Kidney epithelial cell (primary cell): ENCODE measurements at places on chromosomes 11 and 22.
A peak's percentile ranks its signal among the peaks of the same experiment; 100 is the strongest.

DNA sequence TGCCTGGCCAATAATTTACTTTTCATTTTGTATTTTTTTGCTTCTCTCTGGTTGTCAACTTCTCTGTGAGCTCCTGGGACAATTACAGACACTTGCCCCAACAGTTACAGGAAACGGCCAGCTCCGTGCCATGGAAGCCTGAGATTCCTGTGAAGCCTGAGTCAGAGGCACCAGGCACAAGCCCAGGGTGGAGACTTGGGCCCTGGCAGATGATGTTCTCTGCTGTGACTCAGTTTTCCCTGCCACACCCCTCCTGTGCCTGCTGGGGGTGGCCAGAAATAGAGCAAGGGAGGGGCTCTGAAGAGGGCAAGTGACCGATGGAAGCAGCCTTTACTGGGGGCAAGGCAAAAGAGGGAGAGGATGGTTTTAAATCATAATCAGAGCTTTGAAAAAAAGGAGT is 4.9 kb downstream of the ATP5MGL start:
- peak; percentile 82 for DNase-seq

DNA sequence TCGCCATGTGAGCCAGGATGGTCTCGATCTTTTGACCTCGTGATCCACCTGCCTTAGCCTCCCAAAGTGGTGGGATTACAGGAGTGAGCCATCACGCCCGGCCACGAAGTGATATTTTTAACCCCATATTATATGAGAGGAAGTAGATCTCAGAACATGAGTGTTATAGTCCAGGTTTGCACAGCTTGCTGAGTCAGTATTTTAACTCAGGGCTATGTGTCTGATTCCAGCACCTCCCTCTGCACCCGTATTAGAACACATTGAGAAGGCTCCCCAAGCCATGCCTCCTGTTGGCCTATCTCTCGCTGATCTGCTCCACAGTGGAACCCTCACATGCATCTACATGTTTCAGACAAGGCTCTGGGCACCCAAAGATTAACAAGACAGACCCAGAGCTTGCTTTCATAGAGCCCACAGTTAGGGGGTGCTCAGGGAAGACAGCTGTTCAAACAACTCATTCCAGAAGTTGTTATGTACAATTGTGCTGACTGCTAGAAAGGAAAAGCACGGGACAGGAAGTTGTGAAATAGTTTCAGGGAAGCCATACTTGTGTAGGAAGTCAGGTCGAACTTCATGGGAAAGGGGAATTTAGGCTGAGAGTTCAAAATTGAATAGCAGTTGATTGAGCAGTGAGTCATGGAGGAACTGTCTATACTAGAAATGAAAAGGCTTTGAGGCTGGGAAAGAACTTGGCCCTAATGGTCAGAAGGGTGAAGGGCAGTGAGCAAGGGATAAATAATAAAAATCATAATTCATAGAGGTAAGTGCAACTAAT is 49.3 kb upstream of the CLPB start:
- DNase-seq: no peak

DNA sequence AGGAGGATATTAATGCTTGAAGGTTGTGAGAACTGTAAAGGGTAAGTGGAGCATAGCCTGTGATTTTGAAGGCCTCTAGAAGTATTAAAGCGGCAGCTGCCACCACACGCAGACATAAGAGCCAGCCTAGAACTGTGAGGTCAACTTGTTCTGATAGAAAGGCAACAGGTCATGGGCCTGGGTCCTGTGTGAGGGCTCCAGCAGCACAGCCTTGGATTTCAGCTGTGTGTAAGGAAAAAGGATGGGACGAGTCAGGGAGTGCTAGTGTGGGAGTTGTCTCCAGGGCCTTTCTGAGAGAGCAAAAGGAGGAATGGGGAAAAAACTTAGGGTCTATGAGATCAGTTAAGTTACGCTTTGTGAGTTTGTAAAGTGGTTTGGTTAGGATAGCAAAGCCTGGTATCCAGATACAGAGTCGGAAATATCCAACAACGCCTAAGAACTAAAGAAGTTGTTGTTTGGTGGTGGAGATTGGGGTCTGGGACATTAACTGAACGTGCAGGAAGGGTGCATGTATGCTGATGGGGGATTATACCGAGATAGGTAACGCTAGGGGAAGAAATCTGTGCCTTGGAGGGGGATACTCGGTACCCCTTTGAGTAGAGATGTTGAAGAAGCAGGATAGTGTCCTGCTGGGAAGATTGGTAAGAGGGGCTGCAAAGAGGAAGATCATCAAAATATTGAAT is 17.4 kb upstream of the ANO1 start:
- DNase-seq: no peak

- no peak for DNase-seq
Measured at GRCh38 chr11:94786264-94787126, 18.3 kb downstream of the AMOTL1 start.

DNA sequence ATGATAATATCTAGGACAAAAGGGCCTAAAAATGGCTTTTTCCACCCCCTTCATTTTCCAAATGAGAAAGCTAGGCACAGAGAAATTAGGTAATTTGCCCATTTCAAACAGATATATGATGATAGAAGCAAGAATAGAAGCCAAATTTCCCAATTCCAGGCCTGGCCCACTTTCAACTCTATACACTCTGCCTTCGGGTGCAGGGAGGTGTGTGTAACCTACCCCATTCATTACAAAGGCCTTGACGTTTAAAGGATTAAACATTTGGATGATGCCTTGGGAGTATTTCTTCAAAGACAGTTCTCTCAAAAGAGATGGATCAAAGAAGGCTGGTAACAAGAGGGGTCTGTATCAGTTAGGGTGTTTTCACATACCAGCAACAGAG is 134.1 kb downstream of the CCDC34 start:
- no peak for DNase-seq

DNA sequence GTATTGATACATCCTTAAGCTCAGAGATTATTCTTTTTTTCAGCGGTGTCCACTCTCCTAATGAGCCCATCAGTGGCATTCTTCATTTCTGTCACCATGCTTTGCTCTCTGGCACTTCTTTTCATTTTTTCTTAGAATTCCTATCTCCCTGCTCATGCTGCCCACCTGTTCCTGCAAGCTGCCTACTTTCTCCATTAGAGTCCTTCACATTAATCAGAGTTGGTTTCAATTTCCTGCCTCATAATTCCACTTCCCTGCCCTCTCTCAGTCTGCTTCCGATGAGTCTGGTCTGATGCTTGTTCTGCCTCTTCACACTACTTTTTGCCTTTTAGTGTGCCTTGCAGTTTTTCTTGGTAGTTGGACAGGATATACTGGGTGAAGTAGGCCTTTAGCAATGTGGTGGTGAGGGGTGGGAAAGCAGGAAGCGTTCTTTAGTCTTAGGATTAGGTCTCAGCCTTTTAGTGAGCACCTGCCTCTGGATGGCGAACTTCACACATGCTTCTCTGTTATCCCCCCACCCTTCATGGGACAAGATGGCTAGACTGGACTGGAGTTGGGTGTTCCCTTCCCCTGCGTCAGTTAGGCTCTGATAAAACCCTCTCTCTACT is 53.6 kb downstream of the CECR2 start:
- DNase-seq: no peak

DNA sequence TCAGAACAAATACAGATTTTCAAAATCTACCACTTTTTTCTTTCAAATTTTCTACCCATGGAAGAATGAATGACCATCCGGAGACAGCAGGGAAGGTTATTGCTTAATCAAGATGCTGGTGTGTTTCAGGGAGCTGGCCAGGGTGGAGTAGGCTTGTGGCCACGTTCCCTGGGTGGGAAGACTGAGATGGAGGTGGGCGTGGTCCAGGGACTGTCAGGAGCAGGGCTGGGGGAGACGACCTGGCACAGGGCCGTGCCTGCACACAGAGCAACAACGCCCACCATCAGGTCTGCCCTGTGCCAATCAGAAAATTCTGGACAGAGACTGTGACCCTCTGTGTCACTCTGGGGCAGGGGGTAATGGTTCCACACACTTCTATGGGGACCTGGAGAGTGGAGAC is 7.1 kb upstream of the APOBEC3H start:
- DNase-seq: no peak

GRCh38 chr11:5507177-5507932 is 2.4 kb downstream of the UBQLN3 start:
- no peak for DNase-seq

GRCh38 chr11:77455740-77456139 is 18.2 kb downstream of the PAK1 start:
- no peak for DNase-seq

DNA sequence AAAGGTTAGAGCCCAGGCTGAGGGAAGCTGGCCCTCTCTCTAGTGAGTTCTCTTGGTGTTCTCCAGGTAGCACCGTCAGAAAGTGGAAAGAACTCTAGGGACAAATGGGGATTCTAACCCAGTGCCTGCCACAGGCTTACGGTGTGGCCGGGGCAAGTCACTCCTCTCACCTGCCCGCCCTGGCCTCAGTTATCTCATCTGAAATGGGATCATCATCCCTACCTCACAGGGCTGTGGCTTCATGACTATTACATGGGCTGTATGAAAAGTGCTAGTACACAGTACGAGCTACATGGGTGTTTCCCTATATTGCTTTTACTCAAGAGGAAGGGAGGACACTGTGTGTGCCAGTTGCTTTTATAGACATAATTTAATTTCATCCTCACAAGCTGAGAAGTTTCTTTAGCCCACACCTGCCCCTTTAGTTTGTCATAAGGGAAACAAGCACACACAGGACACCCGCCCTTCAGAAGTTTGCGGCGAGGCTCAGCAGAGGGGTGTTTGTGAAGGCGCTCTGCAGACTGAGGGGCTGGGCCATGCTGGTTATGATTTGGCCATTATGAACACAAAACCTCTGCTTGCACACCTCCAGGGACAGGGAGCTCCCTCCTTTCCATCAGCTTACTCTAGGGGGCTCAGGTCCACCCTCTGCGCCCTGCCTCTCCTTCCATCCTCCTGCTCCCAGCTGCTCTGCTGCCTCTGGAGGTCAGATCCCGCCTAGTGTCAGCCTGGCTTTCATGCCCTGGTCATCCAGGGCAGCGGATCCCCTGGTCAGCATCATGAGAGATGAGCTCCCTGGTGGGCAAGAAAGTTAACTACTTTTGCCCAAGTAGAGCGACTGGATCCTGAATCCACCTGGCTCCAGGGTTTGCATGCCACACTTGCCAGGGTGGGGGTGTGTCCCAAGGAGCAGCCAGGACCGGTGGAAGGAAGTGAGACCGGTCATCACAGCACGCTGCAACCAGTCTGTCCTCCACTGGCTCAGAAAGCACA is 1.2 kb downstream of the KLHL35 start:
- no peak for DNase-seq

GRCh38 chr11:11786771-11787170 is 55.0 kb upstream of the USP47 start:
- no peak for DNase-seq

DNA sequence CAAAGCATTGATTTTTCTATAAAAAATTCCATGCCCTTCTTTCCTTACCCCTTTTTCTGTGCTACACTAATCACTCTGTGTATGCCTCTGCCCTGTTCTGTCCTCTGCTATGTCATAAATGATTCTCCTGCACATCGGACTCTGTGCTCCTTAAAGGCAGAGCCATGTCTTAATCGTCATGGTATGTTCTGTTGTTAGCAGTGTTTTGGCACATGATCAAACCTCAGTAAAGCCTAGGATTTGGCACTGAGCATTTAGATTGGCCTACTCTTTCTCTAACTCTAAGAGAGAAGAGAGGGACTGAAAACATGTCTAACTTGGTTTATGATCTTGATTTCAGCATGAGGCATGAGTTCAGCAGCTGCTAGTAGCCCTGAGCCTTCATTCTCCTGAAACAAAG is 266.9 kb downstream of the AASDHPPT start:
- no peak for DNase-seq

DNA sequence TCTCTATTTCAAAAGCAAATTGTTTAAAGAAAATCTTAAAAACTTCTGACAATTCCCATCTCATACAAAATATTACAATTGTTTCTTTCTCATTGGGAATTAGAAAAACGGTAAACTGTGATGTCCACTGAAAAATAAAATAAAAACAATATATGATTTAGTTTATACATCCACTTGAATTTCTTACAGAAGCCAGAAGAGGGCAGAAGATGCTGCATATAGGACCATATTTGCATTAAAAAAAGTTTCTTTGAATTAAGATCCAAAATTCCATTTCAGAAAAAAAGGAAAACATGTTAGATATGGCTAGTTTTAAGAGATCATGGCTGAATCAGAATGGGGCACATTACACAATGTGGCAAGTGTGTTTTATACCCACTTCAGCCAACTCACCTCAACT is 39.3 kb upstream of the LRRC4C start:
- DNase-seq: no peak

DNA sequence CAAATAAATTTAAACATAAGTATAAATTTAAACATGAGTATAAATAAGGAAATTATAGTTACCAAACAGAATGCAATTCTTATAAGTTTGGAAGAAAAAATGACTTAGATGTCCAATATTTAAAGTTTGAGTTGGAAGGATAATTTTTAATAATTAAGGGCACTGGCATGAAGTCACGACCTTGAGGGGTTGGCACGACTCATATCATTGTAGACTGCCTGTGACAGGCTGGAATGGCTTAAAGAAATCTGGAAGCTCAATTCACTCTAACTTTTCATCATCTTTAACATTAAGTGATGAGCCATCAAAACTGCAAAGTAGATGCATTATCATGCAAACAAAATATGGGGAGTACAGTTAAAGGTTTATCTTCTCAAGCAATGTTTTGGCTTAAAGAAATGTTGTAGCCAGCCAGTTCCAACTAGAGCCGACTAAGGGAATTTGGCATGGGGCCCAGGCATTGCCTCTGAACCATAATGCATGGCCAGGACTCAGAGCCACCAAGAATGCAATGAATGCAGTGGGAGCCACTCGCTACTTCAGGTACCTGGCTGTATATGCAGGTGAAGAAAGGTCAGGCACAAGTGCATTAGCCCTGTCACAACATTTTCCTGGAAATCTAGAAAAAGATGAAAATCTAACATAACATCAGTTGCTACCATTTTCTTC is 33.4 kb downstream of the PGR start:
- DNase-seq: no peak

DNA sequence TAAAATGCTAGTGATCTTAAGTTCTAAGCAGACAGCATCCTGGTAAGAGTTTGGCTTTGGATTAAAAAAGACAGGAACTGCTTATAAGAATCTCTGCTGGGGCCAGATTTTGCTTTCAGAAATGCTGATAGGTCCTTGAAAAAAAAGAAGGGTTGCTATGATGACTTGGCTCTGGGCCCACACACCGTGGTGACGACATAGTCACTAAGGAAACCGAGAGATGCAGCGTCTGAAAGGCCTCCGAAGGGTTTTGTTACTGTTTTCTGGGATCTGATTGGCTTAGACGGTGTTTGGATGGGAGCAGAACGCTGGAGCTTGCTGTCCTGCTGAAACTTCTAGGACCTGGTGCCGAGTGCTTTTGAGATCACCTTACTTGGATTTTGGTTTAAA is 8.4 kb downstream of the FAM118A start:
- DNase-seq: peak; percentile 28

- no peak for DNase-seq
Measured at GRCh38 chr22:22881116-22882000, 6.3 kb upstream of the IGLL5 start.

DNA sequence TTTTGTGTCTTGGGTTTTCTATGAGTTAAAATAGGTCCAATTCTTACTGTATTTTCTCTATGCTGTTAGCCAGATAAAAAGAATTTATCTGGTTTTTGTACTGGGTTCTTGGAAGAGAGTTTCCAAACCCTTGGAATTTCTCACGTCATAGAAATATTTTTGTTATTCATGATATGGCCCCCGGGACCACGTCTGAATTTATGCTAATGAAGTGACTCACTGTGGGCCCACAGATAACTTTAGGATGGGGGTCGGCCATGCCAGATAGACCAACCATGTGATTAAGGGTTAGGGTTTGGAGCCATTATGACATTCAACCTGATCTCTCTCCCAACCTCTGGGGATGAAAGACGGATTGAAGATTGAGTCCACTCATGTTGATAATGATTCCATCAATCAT is 35.6 kb upstream of the DDI1 start:
- DNase-seq: no peak

- DNase-seq: no peak
Measured at GRCh38 chr11:108733479-108734116, 68.7 kb downstream of the DDX10 start.
